Fibroblast of upper back skin (primary cell): ENCODE measurements at places on chromosomes 12 and 14.

DNA sequence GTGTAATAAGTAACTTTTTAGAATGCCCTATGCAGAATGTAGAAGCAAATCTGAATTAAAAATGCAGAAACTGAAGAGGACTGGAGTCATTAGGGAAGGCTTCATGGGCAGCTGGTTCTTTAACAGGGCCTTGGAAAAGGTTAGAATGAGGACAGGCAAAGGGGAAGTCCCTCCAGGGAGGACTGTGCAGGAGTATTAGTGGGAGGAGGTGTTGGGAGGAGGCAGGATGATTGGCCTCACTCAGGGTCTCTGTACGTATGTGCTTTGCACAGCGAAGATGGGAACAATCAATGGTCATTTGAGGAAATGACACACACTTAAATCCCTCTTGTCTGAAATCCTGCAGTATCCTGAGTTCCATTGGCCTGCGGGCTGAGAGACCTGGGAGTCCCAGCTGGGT is 119.7 kb downstream of the PTCSC3 start:
- DNase-seq, result no peak

DNA sequence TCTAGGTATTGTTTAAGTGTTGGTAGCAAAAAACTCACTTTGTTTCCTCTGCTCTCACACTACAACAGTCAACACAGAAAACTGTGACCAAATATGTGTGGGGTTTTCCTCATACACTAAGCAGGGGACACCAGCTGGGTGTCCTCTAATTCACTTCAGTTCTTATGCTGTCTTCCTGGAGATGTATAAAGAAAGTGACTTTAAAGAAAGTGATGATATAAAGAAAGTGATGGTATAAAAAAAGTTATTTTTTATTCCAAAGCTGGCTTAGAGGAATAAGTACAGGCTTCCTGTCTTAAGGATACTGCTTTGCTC is 31.4 kb downstream of the TDP1 start:
- no peak for DNase-seq

DNA sequence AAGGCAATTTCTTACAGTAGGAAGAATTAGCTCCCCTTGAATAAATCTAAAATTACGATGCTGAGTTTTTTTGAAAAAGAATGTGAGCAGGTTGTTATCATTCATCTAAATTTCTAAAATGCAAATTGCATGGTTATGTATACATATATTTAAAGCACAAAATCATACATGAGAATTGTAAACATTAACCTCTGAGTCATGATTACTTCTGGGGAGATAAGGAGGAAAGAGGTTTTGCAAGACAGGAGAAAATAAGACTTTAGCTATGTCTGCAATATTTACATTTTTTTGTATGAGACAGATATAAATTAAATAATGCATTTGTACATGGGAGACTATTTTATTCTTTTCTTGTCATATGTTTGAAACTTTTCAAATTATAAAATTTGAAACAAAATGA is 72.2 kb downstream of the TSPAN8 start:
- no peak for DNase-seq

DNA sequence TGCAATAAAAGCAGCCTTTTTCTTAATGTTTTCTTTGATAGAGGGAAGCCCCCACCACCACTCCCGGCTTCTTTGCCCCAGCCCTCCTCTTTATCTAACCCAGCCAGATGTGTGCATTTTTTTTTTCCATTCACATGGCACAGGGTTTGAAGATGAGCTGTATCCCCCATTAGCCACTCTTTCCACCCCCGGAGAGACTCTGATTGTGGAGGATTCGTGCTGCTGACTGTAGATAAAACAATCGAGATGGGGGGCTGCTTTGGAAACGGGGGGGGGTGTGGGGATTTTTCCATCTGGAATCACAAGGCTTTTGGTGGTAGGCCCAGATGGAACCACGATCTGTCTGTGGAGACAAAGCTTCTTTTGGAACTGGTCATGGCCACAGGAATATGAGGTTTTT is 46.2 kb upstream of the VASH1 start:
- DNase-seq, result no peak

- no peak for DNase-seq
Observed at GRCh38 chr14:50233166-50233950, 2.0 kb upstream of the SOS2 start.
